Fibroblast of skin of right biceps (primary cell): ENCODE measurements at places on chromosomes 7 and 10.
A peak's percentile ranks its signal among the peaks of the same experiment; 100 is the strongest.

GRCh38 chr10:117259279-117259678 is 18.4 kb downstream of the SLC18A2 start:
- no peak for DNase-seq

DNA sequence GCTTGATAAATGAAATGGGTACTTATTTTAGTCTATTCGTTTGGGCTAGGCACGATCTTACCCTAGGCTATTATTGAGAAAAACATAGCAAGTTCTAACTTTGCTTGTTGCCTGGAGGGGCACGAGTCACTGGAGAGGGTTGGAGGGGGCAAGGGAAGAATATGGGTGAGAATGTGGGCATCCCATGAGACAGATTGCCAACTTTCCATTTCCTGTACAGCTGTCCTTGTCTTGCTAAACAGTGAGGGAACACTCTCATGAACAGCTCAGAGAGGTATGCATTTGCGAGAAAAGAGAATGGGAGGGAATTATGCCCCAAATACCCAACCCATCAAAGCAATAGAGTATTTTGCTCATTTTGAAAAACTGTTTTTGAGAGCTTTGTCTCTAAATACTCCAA is 9.2 kb downstream of the CDHR3 start:
- no peak for DNase-seq

- DNase-seq = peak; percentile 45
These were observed at the start of gene ADAP1 for GRCh38 chr7:954330-955238. TSS of gene ADAP1 (minus strand) at chr7:954680. CDS start at chr7:954477, 203 bp downstream.

GRCh38 chr7:30171766-30172447 is 37.1 kb downstream of the MTURN start:
- peak; percentile 55 for DNase-seq

- DNase-seq = no peak
These were observed 348.9 kb downstream of the ATRNL1 start for GRCh38 chr10:115441907-115442545.

DNA sequence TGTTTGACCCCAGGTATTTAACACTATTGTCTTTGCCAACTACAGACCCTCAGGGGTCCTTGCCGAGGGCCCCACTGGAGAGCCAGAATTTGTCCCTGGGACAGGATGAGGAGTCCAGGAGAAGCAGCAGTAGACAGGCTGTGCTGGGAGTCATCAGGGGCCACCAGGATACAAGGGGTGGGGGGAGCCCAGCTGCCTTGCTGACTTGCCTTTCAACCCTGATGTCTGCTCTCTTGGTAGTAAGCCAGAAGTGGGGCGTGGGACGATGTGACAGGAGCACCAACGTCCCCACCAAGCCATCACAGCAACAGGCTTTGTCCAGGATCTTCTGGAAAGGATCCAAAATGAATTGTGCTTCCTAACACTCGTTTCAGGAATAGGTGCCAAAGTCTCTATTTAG is 62.4 kb upstream of the CDCA7L start:
- no peak for DNase-seq

DNA sequence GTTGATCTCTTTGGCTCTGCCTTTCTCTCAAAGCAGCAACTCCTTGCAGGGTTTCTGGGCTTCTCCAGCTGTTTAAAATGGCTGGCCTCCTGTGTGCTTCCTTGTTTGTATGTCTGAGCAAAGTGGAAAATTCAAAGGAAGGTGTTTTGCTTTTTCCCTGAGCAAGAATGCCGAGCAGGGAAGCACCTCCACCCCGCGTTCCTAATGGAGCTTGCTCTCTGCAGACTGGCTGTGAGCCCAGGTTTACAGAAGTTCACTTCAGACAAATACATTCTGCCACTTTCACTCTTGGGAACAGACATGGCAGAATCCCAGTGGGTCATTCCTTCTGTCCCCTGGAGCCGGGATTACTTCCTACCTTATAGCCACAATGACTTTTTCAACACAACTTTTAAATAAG is 181.8 kb upstream of the AGK start:
- no peak for DNase-seq

GRCh38 chr10:17200001-17200911 is 1.2 kb downstream of the TRDMT1 start:
- no peak for DNase-seq
